Stimulated activated CD4-positive, alpha-beta T cell treated with anti-CD3 and anti-CD28 coated beads, Interleukin-2, amount 100 ng/mL, for 48 hours (primary cell): ENCODE measurements at places on chromosomes 2 and 18.

- DNase-seq: no peak
Measured at GRCh38 chr2:113156278-113157117, 17.3 kb upstream of the PSD4 start.

DNA sequence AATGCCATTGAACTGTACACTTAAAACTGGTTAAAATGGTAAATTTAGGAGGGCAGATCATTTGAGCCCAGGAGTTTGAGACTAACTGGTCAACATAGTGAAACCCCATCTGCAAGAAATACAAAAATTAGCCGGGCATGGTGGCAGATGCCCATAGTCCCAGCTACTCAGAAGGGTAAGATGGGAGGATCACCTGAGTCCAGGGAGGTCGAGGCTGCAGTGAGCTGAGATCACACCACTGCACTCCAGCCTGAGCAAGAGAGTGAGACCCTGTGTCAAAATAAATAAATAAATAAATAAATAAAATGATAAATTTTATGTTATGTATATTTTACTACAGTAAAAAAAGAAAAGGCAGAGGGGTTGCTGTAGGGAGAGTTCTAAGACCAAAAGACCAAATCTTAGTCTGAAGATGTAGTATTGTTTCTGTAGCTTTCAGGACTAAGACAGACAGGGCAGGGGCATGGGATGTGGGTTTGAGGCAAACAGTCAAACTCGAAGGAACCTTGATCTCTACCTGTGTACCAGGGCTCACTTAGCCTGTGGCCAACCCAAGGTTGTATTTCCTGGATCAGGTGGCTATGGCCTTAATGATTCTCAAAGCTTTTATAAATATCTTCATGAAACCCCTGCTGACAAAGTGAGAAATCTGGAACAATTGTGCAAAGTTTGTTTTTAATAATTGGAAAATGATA, 316.7 kb downstream of the CYRIA start:
- DNase-seq: no peak

DNA sequence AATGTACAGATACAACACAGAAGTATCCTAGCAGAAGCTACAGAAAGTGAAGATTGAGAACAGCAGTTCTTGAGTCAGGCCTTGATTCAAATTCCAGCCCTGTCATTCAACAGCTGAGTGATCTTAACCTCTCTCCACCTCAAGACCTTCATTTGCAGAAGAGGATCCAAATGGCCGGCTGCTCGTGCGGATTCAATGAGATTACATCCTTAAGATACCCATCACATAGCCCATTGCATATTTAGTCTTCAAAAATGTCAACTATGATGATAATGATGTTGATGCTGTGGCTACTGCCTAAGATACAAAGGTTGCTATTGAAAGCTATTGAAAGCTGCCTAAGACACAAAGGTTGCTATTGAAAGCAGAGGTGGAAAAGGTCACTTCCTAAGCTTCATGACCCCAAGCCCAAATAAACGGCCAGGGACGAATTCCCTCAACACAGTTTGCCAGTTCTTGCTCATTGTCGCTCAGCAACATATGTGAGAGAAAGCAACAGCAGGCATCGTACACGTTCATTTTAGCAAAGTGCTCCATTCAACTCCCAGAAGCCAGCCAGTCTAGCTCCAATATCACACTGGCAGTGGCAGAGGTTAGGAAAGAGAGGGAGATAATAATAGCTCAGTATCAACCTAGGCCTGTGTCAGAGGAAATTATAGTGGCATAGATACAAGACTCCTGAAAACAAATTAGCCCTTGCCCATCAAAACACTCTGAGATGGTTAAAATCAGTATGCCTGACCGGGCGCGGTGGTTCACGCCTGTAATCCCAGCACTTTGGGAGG, 36.1 kb downstream of the MRPL35 start:
- no peak for DNase-seq

DNA sequence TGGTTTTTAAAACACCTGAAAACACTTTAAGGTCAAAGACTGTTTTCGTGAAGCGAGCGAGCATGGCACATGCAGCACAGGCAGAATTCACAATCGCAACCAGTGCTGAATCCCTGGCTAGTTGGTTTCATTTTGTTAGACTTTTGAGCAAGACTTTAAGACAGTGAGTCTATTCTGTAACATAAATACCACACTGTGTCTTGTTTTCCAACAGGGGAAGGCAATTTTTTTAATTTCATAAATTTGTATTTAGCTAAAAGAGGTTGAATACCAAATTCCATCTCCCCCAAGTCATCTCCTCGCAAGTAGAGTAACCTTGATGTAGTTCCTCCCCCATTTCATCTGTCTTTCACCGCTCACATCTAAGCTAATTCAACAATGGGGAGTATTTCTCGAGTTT, 1.4 kb downstream of the CERKL start:
- no peak for DNase-seq

DNA sequence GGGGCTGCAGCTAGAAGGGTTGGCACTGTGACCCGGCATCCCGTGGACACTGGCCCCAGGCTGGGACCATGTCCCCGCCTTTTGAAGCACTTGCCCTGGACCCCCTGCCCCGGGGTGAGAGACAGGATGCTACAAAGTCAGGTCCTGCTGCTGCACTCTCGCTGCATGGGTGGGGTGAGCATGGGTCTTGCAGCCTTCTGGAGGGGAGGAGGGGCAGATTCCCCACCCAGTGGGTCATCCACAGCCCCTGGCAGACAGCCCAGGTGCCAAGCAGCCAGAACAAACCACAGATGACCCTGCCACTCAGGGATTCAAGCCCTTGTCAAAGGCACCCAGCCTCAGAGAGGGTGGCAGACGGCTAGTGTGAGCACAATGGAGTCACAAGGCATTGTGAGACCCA, 5.7 kb upstream of the NMUR1 start:
- no peak for DNase-seq

GRCh38 chr2:10307561-10308156, 5.0 kb downstream of the HPCAL1 start:
- DNase-seq: no peak

GRCh38 chr2:187468262-187468661, 20.2 kb upstream of the CALCRL start:
- no peak for DNase-seq

DNA sequence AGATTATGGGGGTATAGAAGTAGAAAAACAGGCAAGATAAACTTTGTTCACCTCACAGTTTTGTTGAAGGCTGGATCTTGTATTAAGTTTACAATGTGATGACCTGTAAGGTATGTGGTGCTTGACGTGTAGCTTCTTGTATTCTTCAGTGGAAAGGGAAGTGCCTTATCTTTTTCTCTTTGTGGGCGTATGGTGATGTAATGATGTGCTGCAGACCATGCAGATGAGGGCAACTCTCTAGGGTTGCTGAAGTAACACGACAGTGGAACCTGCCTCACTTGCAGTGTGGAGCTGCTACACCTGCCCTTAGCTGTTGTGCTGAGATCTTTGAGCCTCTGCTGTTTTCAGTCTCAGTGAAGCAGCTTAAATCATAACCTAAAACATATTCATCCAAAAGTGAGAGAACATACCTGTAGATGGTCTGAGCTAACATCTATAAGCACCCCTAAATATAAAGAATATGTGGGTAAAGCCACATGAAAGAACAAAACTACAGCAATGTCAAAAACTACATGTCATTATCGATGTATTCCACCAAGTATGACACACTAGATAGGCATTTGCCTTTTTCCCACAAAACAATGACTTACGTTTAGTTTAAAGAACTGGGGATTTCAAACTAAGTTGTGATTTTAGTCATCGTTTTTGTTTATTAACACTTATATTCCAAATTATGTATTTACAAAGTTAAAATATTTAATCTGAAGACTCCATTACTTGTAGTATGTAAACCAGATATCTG, 1144.1 kb downstream of the CNTNAP5 start:
- DNase-seq: no peak

- DNase-seq: no peak
Measured at GRCh38 chr18:31410716-31411483, 34.3 kb downstream of the DSG4 start.

DNA sequence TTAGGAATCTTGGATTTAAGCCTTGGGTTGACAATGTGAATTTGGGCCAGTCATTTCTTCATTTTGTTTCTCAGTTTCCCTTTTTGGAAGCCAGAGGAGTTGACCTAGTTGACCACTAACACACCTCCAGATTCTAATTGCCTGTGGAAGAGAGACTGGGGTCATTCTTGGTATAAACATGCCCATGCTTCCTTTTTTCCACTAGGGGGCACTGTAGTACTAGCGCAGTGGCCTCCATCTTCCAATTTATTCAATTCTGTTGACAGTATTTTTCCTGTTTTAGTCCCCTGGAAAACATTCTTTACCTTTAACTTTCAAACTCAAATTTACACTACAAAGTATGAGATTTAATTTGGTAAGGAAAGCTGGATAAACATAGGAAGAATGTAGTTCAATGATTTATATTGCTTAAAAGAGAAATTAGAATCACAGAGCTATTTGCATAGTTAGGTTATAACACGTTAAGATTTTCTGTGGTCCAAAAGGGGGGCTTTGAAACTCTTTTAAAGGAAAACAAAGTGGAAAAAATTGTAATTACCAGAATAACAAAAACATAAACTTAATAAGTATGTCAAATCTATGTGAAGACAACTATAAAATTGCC, 57.5 kb upstream of the AGPS start:
- no peak for DNase-seq

DNA sequence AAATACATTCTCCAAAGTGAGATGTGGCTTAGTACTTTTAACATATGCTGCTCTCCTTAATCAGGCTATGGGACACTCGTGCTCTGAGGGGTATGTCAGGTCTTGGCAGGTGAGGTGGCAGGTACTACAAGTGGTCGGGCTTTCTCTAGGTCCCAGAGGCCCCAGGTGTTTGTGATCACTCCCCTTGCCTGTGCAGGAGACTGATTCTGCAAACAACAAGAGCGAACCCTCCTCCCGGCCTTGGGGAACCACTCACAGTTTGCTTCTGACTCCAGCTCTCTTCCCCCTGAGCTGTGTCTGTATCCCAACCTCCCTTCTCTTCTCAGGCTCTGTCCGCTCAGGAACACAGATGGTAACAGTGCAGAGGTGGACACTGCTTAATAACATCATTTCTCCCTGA, 48.1 kb downstream of the ATOH8 start:
- no peak for DNase-seq

- no peak for DNase-seq
Measured at GRCh38 chr2:104944495-104944894, 90.6 kb downstream of the POU3F3 start.
